ENCODE measurements at places on chromosomes 5 and 9.

GRCh38 chr5:83925955-83926337 lies 205.3 kb upstream of the HAPLN1 start:
- DNase-seq: no peak

DNA sequence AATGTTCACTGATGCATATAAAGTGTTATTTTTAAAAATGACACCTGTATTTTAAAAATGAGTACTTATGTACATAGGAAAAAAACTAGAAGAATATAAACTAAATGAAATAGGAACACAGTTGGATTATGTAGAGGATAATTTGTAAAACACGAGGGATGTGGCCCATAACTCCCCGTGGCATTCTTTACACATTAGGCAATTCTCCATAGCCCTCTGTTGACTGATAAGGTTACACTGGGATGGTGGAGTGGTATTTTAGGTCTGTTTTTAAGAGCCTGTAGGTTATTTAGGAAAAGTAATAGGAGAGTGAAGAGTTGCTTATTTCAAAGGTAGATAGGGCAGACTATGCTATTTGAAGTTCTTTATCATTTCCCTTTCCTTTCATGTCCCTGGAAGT lies 1.8 kb downstream of the CAVIN4 start:
- no peak for DNase-seq

DNA sequence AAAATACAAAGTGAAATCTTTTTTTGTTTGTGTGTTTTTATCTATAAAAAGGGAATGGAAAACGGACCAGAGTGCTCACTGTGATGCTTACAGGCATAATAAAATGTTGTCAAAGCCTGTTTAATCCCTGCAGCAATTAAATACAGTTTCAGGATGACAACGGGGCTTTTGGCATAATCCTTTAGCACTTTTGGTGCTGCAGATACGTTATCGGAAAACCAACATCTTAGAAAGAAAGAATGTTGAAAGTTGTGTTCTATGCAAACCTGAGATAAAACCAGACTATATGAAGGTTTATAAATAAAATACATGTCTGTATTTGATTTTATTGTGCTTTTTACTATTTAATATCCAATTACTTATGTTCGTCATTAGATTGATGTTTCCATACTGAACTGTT lies 307.4 kb upstream of the DAB2 start:
- no peak for DNase-seq

DNA sequence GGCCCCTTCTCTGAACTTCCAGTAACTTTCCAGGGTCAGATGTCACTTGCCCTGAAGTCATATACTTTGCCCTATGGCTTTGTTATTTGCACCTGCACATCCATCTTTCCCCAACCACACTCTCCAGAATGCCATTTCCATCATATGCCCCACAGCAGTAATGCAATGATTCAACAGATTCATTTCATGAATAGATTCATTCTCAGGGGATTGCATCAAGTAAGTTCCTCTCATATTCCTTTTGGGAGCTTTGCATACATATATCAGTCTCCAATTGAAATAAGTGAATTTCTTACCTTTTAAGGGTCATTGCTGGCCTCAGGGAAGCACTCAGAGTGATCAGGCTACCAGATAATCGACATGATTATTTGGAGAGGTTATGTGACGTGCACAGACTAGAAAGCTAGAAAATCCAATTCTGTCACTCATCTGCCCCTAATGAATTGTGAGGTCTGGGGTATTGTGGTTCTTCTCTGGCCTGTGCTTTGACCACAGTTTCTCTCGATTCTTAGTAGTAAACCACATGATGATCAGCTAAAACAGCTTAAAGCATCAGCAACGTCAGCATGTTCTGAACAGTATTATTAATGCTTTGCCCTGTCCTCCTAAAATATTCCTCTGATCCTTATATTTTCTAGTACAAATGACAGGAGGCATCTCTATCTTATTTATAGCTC lies 179.9 kb downstream of the ATPSCKMT start:
- no peak for DNase-seq

GRCh38 chr9:92790542-92791527 lies 26.2 kb upstream of the BICD2 start:
- peak; percentile 82 for DNase-seq

DNA sequence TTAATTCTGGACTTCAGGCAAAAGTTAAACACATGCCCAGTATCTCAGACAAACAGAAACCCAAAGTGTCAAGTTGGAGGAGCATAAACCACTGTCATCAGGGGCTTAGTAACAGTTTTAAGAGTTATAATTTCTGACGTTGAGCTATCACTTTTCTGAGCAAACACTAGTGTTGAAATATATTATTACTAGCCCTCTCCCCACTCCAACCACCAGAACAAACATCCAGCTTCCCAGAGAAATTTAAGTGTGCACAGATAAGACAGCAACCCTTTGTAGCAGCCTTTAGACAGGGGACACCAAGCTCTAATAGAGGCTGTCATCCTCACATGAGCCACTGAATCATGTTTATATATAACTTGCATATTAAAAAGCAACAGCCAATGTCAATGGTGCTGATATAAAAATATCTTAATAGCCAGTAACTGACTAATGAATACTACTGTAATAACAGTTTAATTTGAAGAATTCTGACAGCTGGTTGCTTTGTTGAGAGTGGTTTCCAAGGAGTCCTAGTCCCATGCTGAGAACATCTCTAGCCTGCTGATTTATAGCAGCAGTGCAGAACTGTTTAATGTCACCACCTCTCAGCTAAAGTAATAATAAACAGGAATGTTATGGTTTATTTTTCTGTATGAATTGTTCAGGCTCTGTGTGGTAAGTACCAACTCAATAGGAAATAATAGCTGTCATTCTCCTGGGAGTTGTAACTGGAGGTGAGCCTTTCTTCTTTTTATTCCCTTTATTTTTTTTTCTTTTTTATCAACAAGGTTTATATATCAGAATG lies 528.7 kb upstream of the ZNF608 start:
- DNase-seq: no peak

DNA sequence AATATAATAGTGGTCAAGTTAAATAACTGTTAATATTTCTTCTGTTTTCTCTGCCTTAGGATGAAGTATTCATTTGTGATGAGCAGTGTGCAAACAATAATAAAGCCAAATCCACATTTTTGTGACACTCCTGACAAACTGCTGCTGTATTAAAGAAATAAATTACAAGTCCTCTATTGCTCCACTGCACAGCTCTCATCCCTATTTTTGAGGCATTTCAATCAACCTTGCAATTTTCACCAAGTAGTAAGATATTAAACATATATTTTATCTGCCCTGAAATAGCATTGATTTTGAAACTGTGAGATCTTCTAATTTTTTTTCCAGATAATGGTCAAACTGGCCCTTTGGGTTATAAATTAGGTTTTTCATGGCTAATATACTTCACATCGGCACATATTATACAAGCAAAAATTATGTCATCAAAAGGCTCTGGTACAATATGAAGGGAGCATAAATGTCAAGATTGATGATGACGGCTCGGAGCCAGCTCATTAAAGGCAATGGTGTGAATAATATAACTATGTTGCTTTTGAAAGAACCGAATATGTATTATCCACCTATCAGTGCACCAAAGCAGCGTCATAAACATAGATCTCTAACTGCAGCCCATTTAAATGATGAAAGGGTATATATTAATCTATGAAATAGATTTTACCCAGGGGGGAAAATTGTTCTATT lies 764.9 kb downstream of the DNAH5 start:
- DNase-seq: no peak

DNA sequence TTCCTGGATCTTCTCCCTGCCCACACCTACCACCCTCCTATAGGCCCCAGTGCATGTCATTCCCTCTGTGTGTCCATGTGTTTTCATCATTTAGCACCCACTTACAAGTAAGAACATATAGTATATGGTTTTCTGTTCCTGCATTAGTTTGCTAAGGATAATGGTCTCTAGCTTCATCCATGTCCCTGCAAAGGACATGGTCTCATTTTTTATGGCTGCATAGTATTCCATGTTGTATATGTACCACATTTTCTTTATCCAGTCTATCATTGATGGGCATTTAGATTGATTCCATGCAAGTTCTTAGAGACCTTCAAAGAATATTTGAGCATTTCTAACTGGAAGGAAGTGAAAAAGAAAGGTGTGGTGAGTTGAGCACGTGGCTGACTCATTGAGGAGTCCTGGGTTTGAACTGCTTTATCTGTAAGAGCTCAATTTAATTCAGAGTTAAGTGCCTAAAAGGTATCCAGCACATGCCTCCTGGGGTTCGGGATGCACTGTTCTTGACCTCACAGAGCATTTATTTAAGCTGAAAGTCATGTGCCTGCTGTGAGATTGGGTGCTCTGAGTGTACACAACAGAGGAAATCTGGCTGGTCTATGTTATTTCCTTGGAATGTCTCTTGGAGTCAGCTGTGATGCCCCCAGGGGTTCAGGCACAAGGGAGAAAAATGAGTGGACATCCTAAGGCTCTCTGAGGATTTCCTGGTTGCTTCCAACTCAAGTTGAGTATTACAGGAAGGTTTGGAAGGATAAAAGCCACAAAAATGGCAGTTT lies 56.4 kb downstream of the SH3GL2 start:
- DNase-seq: no peak

DNA sequence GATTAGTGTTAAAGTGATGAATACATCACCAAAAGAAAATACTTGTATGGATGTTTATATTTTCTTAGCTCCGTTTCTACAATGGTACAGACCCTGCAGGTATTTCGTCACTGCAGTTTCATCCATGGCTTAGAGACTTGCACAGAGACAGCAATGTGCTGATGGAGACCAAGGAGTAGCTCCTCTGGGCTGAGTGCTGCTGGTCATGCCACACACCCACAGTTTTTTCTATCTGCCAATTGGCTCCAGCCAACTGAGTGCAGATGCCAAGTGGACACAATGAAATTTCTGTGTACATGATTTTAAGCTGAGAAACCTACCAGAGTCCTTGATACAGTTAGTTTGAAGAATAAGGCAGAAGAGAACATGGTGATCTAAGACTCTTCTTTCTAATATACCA lies 145.9 kb upstream of the ADCY2 start:
- DNase-seq: no peak

DNA sequence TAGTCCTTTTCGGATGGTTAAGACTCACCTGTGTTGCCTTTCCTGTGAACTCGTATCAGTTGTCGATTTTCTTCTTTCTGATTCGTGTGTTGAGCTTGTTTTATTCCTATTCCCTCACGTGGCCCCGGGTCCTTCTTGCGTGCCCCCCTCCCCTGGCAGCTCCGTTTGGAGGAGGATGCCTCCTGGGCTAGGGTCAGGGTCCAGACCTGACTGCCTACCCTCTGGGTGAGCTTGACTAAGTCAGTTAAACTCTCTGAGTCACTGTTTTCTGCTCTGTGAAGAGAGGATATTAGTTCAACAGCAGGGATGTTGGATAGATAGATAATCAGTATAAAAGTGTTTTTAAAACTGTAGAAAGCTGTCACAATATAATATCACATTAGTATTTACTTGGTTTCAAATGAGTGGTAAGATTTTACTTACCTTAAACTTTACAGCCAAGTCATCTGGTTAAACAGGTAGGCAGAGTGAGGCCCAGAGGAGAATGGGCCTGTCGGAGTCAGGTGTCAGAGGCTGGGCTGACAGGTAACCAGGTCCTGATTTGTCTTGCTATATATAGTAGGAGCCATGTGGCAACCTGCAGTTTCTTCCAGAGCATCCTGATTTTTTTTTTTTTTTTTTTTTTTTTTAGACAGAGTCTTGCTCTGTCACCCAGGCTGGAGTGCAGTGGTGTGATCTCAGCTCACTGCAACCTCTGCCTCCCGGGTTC lies 24.2 kb downstream of the PPARGC1B start:
- DNase-seq: no peak

GRCh38 chr9:2262386-2263071 lies 247.4 kb downstream of the SMARCA2 start:
- DNase-seq: no peak

DNA sequence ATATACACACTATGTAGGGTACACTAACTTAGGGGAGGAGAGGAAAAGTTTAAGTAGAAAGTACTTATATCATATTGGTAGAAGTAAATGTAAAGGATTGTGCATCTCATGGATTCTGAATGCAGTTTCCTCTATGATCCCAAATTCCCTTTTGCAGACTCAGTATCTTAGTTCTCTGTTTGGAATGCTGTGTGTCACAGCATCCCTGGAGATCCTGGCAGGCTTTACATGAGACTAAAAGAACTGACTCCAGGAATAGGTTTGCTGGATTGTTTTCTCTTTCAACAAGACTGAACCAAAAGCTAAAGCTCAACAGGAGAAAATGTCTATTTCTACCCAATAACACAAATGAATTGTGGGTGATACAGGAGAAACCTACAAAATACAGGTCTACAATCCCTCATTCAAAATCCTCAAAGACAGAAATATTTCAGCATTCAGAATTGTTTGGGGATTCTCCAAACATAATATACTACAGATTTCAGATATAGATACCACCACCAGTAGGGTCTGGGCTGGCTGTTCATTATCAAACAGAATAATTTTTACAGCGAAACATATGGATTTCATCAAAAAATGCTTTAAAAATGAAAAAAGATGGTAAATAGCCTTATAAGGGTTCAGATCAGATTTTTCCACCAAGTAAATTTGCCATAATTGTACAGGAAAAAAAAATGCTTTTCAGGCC lies 324.7 kb upstream of the GRAMD2B start:
- no peak for DNase-seq

GRCh38 chr9:83166372-83166771 lies 103.4 kb upstream of the RASEF start:
- peak; percentile 48 for DNase-seq

DNA sequence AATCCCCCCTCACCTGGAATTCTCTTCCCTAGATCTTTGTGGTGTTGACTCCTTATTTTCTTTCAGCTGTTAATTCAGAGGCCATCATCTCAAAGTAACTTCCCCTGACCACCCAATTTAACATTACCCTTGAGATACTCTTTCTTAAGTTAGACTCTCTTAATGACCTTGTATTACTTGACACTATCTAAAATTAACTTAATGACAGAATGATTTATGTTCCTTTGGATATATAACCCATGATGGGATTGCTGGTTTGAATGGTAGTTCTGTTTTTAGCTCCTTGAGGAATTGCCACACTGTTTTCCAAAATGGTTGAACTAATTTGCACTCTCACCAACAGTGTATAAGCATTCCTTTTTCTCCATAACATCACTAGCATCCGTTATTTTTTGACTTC lies 298.0 kb downstream of the NNT start:
- DNase-seq: no peak

GRCh38 chr5:5183933-5184332 lies 43.8 kb downstream of the ADAMTS16 start:
- DNase-seq: no peak

DNA sequence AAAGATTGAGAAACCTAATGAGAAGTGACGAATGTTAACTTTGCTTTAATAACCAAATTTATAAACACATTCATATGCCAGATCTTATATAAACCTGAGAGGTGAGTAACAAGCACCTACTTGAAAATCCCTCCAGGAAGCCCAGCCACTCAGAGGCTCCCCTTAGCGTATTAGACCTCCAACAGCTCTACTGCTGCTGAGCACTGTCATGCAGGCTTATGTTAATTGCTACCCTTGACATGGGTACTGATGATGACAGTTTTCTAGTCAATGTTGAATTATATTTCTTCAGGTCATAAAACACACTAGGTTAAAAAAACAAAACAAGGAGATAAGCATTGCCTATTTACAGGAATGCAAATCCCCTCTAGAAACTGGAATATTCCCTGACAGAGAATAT lies 161.2 kb downstream of the MPDZ start:
- DNase-seq: no peak

GRCh38 chr9:108467653-108468324 lies 388.0 kb downstream of the ACTL7B start:
- DNase-seq: no peak

Data from ureter (tissue), 1 donor.